ENCODE measurements at places on chromosomes 13 and 19.
A peak's percentile ranks its signal among the peaks of the same experiment; 100 is the strongest.

DNA sequence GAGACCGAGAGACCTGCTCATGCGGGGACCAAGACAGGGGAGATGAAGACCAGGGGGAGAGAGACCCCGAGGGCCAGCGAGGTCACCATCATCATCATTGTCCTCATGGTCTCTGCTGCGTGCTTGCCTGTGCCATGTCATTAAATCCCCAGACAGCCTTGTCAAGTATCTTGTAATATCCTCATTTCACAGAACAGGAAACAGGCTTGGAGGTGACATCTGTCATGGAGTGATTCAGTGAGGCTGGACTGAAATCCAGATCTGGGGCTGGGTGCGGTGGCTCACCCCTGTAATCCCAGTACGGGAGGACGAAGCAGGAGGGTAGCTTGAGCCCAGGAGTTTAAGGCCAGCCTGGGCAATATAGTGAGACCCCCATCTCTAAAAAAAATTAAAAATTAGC, 5.9 kb upstream of the NANOS2 start:
- DNase-seq = no peak

GRCh38 chr13:44409595-44409994, 36.0 kb downstream of the SERP2 start:
- DNase-seq = no peak

DNA sequence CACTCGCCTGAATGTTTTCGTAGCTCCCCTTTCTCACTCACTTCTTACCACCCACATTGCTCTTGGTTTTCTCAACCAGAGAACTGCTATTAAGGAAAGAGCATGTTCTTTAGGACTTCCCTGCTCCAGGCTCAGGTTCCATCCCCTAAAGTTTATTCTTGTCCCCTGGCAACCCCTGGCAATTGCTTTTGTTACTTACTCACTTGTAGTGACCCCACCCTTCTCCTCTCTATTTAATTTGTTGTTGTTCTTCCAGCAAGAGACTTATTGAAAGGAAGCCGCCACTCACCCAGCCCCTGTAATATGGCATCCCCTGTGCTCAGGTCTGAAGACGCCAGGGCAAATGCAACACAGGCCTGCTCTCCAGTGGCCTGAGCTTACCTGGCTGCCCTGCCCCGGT, 233.7 kb upstream of the SOX21 start:
- DNase-seq = no peak

- DNase-seq = no peak
Measured at GRCh38 chr13:112172017-112172416, 105.1 kb downstream of the SOX1 start.

DNA sequence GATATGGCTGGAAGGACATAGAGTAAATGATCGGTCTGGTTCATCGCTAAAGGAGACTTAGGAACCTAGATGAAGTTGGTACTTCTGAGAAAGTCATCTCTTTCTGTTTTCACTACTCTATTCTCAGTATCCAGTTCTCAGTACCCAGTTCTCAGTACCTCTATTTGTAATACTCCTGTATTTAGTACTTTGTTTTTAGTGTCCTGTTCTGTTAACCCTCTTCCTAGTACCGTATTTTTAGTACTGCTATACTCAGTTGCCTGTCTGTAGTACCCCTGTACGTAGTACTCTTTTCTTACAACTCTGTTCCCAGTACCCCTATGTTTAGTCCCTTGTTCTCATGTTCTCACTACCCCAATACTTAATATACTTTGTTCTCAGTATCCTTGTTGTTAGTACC, 1.2 kb downstream of the RFXAP start:
- DNase-seq = peak; percentile 4

- no peak for DNase-seq
Measured at GRCh38 chr19:30634996-30635975, 263.1 kb downstream of the ZNF536 start.

GRCh38 chr13:97385854-97386253, 48.1 kb upstream of the RAP2A start:
- no peak for DNase-seq
